ENCODE measurements at places on chromosomes 16 and 17. TPM values are rescaled to one million over a fixed set of nuclear protein-coding genes. Genes with fewer than 3 reads are reported as not detected.

DNA sequence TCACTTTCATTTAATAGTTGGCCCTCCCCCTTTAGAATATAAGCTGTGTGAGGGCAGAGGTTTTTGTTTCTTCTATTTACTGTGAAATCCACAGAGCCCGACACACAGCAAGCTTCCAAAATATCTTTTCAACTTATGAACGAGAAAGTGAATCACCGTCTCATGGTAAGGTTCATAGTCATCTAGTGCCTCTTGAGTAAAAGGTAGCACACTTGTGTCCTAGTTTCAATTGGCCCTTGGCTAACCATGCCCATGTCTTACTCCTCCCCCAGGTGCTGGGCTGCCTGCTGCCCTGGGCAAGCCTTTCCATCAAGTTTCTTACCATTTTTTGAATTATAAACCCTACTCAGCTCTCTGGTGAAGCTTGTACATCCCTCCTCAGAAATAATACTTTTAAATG is 12.4 kb upstream of the GP2 start:
- DNase-seq = no peak

DNA sequence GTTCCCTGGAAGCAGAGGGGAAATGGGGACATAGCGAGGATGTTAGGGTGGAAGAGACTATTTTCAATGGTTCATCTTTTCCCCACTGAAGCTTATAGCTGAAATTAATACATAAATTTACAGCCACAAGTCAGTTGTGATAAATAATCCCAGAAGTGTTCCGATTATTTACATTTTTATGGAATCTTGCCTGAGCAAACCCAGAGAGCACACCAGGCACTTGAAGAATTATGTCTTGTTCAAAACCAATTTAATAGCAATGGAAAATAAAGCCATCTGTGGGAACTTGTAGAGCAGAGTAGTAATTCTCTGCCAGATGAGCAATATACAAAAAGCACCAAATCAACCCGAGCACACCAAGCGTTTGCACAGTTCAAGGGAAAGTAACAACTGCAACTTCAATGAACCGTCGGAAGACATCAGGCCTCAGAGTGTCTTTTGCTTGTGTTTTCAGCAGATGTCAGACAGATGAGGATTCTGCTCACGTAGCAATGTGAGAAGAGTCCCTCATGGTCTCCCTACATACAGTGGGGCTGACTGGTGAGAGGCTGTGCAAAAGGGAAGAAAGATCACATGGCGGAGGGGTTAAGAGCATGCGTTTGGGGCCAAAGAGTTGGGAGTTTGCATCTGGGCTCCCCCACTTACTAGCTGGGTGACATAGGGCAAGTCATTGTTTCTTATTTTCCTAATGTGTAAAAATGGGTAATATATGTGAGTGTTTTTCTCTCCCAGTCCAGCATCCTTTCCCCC is 148.7 kb upstream of the HS3ST2 start:
- no peak for DNase-seq

The MYO15A gene
- total RNA-seq = 0.51 TPM

The ACSM2A gene
- not detected for total RNA-seq

The TGFB1I1 gene
- total RNA-seq = 19.9 TPM

GRCh38 chr17:57671667-57672632 is 73.1 kb downstream of the CCDC182 start:
- peak; percentile 88 for DNase-seq

DNA sequence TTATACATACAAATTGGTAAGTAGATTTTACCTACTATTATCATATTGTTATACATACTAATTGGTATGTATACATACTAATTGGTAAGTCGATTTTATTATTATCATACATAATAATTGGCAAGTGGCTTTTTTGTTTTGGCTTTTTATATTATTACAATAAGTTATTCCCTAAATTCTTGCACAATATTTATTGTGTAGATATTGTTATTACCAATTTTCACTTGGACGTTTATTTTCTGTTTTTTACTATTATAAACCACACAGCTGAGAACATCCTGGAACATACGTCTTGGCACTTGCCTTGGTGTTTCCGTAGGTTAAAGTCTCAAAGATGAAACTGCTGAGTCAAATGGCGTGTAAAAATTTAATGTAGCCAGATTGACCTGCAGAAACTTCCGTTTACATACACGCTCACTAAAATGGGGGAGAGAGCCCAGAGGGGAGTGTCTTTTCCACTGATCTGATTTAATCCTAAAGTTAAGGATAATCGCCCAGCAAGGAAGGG is 18.9 kb downstream of the GNGT2 start:
- no peak for DNase-seq

The MT3 gene
- total RNA-seq = 5.9 TPM

GRCh38 chr16:1096169-1097082 is at the start of gene C1QTNF8:
C1QTNF8 (minus strand) TSS chr16:1096244; CDS start chr16:1094922, 1,322 bp downstream.
- DNase-seq = no peak

Data from Right ventricle myocardium inferior (tissue), 1 donor.